ENCODE measurements at places on chromosomes 5 and 9.

- no peak for DNase-seq
Measured at GRCh38 chr5:154713615-154714125, 41.5 kb upstream of the LARP1 start.

DNA sequence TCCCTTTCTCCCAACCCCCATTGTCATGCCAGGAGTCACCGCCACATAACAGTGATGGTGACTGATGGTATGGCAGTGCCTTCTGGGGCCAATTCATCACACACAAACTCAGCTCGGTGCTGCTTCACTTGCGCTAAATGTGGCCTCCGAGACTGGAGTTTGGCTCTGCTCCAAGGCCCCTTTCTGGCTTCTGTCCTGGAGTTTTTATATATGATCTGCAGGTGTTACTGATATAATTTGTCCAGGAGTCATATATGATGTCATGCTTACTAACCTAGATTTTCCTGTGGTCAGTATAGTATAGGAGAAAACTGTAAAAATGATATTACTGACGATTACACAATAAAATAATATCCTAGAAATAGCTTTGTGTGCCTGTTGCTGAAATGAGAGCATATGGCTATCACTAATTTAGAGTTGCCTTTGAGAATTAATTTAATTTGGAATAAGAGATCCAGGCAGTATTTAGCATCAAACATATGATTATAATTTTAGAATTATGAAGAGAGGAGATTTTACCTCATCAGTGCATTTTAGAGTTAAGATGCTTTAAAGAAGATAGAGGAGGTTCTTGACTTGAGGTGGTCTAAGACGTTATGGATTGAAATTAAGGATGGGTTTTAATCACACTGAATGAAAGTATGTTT, 334.1 kb upstream of the CD180 start:
- no peak for DNase-seq

DNA sequence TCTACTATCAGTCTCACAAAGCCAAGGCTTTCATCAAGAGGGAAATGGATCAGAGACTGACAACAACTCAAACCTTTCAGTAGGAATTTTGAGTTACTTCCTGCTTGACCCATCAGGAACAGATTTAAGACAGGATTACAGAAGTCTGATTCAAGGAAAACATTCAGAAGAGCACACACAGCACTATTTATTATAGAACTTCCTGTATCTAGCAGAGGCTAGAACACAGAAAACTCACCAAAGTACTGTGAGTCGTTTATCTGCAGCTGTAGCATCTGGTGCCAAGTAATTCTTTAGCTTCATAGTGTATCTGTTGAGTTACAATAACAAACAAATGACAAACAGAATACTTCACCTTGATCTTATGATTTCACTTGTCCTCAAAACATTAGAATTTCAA, 13.8 kb downstream of the LEAP2 start:
- no peak for DNase-seq

DNA sequence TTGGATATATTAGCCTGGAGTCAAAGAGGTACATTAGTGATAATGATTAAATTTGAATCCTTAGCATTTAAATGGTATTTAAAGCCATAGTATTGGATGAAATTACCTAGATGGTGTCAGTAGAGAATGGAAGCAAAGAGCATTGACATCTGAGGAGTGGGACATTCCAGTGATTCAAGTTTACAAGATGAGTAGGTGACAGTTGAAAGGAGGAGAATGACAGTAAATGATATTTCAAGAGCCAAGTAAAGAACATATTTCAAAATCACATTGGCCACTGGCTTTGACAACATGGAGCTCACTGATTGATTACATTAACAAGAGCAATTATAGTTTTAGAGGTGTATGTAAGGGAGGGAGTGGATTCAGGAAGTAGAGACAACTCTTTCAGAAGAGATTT, 93.9 kb upstream of the MEF2C start:
- no peak for DNase-seq

DNA sequence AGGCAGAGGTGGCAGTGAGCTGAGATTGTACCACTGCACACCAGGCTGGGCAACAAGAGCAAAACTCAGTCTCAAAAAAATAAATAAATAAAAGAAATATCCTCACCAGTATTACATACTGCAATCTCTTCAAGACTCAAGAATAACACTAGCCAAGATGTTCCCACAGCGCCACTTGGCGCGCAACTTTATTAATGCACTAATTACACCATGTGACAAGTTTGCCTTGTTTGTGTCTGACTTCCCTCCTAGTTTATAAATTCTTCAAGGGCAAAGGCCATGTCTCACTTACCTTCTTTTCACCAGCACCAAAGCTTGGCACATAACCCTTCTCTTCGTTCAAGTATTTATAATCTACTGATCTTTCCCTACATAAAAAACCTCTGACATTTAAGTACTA, 4.8 kb downstream of the SKP1 start:
- no peak for DNase-seq
